T-helper 9 cell (primary cell): ENCODE measurements at places on chromosomes 13 and 19.

DNA sequence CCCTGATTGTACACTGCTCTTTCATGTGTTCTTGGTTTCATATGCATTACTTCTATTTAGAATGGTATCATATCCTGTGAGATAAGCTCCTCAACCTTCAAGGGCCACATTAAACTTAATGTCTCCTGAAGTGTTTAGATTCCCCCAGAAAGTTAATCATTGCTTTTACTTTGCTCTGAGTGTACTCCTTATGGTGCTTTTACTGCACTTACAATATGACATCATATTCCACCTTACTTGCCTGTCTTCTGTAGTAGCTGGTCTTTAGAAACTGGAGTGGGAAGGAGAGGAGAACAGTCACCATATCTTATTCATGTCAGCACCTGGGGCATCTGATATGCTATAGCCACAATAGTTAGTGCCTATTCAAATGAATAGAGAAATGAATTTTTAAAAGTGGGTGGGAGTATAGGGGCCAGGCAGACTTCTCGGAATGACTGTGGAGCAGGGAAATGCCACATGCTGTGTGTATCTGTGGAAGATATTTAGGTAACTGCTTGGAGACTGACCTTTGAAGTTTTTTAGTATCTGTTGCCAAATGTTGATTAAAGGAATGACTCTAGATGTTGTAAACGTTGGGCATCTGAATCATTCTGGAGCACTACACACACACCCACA, 40.2 kb downstream of the SLAIN1 start:
- no peak for DNase-seq

- DNase-seq: no peak
Observed at GRCh38 chr19:39399668-39400050, 7.0 kb upstream of the ZFP36 start.

- DNase-seq: no peak
Observed at GRCh38 chr19:17391371-17392151, 2.4 kb downstream of the CCDC194 start.

- no peak for DNase-seq
Observed at GRCh38 chr13:108595436-108596274, 33.8 kb upstream of the MYO16 start.

DNA sequence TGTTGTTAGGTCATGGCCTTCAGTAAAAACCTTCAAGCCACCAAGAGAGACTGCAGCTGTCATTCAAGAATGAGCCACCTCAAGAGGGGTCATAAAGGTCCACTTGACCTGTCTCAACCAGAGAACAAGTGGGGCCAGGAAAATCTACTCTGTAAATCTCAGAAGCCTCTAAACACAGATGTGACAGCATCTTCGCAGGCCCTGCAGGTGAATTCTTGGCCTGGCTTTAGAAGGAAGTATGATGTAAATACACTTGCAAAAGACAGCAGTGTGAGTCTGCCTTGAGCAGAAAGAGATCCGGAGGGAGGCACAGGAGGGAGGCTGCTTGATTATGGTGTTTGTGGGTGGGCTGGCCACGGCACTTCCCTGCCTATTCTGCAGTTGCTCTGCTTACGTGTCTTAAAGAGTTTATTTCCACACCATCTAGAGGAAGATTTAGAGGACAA, 1082.9 kb downstream of the UQCRFS1 start:
- no peak for DNase-seq

DNA sequence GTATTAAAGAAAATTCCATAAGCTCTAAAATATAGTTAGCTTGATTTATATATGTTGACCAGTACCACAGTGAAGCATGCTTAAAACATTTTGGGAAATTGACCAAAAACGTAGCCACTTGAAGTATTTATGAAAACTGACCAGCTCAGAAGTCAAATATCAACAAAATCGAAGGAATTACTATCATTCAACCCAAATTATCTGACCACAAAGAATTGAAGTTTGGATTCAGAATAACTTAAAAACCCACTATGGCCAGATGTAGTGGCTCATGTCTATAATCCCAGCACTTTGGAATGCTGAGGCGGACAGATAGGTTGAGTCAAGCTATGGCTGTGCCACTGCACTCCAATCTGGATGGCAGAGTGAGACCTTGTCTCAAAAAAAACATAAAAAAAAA, 31.9 kb downstream of the GPALPP1 start:
- no peak for DNase-seq

- no peak for DNase-seq
Observed at GRCh38 chr19:5850743-5851293, 431 bp downstream of the FUT3 start.

DNA sequence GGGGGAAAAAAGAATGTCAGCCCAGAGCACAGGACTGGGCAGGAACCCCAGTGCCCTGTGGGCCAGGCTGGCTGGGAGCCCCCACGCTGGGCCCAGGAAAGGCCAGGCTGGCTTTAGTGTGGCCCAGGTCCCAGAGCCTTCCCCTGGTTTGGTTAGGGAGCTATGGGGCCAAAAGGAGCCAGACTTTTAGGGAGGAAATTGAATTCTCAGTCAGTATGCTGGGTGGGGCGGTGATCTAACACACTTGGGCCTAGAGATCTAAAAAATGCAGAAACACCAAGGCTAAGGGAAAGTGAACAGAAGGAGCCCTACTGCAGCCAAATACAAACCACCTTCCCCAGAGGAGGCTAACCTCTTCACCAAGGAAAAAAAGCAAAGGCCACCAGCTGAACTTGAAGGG, 137.5 kb downstream of the CRYL1 start:
- DNase-seq: no peak

GRCh38 chr13:109394311-109394988, 391.9 kb downstream of the IRS2 start:
- DNase-seq: no peak

DNA sequence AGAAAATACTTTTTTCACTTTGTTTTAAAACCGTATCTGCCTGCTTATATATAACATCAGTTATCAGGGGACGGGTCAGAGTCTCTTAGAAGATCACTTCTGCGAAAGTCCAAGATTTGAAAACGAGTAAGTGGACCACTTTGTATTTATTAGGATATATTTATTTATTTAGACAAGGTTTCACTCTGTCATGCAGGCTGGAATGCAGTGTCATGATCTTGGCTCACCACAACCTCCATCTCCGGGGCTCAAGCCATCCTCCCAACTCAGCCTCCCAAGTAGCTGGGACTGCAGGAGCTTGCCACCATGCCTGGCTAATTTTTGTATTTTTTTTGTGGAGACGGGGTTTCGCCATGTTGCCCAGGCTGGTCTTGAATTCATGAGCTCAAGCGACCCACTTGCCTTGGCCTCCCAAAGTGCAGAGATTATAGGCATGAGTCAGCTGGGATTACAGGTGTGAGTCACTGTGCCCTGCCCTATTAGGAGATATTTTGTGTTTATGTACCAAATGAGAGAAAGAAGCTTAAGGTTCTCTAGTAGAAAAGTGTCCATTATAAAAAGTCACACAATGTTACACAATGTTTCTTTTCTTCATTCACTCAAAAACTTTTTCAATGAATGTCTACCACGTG, 39.5 kb downstream of the RASL11A start:
- DNase-seq: no peak

GRCh38 chr19:40687525-40688016, 2.9 kb downstream of the NUMBL start:
- no peak for DNase-seq

DNA sequence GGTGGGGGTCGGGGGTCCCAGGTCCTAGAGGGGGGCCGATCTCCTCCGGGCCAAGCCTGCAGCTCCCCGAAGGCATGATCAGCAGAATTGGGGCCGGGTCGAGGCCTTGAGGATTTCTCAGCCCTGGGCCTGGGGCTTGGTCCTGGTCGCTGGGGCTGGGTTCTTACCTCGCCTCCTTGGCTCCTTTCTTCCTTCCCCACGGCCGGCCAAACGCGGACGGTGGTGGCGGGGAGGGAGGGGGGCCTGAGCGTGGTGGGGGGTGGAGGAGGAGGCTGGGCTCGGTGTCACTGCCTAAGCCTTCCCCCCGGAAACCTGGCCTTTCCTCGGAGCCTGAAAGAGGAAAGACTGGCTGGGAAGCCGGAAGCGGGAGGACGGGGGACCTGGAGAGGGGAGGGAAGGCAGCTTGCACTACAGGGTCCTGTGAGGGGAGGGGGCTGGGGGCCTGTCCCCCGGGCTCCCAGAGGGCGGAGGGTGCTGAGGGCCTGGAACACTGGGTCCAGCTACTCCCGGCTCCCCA, at the start of gene ZNF579:
Gene ZNF579 (minus strand): TSS at position 221 of the 517 bp plus-strand sequence. CDS start 1,209 bp downstream, outside the sequence.
- DNase-seq: peak; percentile 61

GRCh38 chr13:29266261-29266660, 329.2 kb downstream of the SLC7A1 start:
- DNase-seq: no peak

DNA sequence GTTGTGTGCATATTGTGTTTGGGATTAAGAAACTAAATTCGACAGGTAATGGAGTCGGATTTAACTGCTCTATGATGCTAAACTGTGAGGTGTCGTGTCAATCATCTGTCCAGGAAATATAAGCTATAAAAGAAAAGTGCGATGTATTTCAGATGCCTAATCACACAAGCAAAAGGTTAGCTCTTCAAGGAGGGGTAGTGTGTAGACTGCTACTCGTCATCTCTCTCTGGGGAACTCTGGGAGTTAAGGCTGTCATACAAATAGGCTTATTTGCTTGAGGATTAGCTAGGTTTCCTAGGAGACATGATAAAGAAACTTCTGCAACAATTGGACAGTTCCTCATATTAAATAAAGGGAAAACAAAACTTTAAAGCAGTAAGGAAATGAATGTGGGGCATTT, 462.1 kb downstream of the OLFM4 start:
- DNase-seq: no peak

GRCh38 chr19:5193192-5193591, 147.4 kb downstream of the PTPRS start:
- DNase-seq: no peak

- DNase-seq: no peak
Observed at GRCh38 chr13:28035146-28035782, 46.8 kb upstream of the URAD start.

DNA sequence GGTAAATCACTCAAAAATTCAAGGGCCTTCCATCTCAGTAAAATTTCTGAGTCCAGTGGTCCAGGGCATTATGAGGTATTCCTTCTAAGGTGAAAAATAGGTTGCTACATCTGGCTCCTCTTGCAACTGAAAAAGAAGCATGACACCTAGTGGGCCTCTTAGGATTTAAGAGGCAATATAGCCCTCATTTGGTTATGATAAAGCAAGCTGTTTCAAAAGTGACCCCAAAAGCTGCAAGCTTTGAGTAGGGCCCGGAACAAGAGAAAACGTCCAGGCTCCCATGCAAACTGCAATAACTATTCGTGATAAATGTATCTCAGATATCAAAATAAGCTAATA, 1910.2 kb upstream of the PRR20A start:
- DNase-seq: no peak
